ENCODE measurements at places on chromosomes 11 and 22.

GRCh38 chr22:22697377-22698117 lies 53.1 kb downstream of the GGTLC2 start:
- DNase-seq: no peak

- no peak for DNase-seq
Observed at GRCh38 chr22:30423301-30423958, 2.1 kb upstream of the MTFP1 start.

DNA sequence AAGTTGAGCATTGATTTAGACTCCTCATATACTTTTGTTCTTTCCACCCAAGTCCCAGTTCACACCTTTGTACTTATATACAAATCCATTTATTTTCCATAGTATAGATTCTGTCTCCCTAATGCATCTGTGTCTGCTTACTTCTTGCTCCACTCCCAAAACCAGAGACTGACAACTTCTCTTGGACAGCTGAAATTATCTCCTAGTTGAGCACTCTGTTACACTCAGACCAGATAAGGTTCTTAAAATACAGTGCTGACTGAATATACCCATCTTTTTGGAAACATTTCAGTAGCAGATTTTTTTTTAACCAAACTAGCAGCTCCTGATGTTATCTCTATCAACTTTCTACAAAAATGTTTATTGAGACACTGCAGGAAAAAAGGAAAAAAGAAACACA lies 106.3 kb downstream of the OPCML start:
- DNase-seq: no peak

DNA sequence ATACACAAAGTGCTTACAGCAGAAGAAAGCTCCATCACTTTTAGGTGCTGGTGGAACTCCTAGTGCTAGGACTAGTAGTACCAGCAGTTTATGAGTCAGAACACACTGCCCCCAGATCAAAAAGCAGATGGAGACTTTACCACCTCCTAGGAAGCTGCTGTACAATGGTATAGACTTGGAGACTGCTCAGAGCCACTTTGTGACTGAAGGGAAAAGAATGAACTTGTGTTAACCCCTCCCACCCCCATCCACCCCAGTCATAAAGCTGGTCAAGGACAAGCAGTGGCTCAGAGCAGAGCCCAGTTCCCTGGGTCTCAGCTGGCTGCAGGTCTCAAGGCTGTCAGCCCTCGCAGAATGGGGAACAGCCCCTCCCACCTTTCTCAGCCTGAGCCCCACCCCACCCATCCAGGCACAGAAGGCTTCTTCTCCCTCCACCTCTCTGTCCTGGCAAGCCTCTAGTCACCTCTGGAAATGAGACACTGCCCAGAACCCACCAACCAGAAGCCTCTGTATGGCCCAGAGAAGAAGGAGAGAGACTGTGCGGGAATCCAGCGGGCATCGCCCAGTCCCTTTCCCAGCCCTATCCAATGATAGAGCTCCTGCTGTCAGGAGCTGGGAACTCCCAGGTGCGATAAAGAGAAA lies 23.8 kb downstream of the PACSIN2 start:
- no peak for DNase-seq

DNA sequence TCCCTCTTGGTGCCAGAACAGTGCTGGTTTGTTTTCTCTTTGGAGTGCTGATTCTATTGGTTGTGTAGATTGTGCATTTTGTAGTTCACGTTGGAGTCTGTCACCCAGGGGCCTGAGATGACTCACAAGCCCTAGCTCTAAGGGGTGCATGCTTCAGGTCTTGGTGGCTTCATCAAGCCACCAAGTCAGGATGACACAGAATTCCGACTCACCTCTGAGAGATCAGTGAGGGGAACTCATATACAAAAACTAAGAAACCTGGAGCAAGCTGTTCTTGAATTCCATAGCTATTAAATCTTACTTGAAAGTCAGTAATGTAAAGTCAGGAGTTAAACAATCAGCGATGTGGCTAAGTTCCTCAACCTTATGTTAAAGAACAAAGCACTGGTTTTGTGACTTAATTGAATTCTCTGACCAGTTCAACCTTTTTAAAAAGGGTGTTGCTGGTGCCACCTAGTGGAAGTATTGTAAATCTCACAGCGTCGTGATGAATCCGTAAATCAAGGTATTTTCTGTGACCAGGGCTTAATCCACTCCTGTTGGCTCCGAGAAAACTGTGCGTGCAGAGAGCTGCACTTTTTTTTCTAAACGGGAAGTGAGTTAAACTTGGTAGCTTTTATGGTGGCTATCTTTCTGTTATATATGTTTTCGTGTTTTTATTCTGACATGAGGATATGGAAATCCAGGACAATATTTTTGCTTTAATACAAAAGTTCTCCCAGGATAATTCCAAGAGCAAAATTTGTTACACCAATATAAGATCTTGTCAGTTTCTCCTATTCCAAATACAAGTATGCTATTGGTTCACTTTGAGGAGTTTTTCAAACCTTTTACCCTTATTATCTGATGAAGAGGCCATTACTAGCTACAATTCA lies 14.6 kb downstream of the MMP13 start:
- no peak for DNase-seq

- DNase-seq: no peak
Observed at GRCh38 chr11:128469220-128469619, 118.1 kb downstream of the ETS1 start.

DNA sequence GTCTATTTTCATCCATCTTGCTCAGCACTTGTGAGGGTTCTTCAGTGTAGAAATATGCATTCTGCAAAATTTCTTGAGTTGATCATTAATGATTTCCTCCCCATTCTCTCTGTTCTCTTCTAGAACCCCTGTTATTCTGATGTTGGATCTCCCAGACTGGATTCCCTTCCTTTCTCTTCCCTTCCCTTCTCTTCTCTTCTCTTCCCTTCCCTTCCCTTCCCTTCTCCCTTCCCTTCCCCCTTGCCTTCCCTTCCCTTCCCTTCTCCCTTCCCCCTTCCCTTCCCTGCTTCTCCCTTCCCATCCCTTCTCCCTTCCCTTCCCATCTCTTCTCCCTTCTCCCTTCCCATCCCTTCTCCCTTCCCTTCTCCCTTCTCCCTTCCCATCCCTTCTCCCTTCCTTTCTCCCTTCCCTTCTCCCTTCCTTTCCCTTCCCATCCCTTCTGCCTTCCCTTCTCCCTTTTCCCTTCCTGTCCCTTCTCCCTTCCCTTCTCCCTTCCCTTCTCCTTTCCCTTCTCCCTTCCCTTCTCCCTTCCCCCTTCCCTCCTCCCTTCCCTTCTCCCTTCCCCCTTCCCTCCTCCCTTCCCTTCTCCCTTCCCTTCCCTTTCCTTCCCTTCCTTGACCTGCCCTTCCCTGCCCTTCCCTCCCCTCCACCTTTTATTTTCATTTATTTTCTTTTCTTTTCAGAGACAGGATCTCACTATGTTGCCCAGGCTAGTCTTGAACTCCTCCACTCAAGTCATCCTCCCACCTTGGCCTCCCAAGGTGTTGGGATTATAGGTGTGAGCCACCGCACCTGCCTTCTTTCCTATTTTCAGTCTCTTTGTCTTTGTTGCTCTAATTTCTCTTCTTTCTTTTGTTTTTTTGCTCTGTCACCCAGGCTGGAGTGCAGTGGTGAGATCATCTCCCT lies 24.9 kb upstream of the RBFOX2 start:
- no peak for DNase-seq

GRCh38 chr22:24118689-24119384 lies 62.5 kb upstream of the SUSD2 start:
- DNase-seq: no peak

- no peak for DNase-seq
Observed at GRCh38 chr11:70526116-70527045, 128.1 kb downstream of the CTTN start.

GRCh38 chr11:109422870-109423465 lies 978 bp downstream of the C11orf87 start:
- no peak for DNase-seq

DNA sequence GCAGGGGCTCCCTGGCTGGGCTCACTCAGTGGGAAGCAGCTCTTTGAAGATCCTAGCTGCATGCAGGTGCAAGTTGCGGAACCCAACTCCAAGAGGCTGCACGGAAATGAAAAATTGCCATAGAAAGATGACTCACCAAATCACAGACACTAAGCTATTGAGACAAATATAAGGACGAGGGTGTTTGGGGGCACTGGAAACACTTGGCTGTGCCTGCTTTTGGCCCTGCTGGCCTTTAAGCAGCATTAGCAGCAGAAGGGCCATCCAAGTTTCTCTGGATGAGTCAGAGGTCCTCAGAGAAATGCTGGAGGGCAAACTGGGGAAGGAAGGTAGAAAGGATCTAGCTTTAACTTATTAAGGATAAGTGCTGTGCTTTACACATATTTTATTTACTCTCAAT lies 282.3 kb downstream of the KIRREL3 start:
- no peak for DNase-seq

DNA sequence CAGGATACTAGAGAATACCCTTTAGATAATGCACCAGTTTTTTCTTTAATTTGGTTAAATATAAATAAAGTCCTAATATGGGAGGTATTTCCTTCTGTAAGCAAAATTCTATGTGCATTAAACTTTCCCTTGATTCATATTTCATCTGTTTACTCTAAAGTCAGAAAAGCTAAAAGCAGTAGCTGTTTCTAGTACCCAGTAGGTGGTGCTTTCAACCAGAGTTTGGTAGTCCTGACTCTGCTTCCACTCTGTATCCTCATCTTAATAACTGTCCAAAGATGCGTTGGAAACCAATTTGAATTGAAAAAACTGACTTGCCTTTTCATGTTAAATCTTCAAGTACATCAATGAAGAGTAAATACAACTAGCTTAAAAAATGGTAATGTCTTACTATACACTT lies 1065.2 kb downstream of the JRKL start:
- no peak for DNase-seq

DNA sequence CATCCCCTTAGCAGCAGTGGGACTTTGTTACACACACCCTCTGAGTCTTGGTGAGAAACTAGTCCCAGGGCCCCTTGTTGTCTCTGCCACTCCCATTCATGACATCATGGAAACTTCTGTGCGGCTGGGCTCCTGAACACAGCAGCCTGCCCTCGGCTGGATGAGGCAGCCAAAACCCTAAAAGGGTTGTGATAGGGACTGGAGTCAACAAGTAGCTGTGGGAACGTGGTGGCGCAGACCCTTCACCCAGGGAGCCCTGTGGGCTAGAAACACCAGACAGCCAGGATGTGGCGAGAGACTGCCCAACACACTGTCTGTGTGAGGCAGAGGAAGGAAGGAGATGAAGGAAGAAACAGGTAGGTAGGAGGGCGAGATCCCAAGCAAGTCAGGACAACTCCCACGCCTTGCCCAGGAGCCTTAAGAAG lies 3.9 kb downstream of the CD3D start:
- DNase-seq: no peak

- DNase-seq: no peak
Observed at GRCh38 chr11:16982256-16982671, 31.9 kb downstream of the PLEKHA7 start.

GRCh38 chr11:12617632-12618031 lies 56.6 kb upstream of the TEAD1 start:
- DNase-seq: no peak

DNA sequence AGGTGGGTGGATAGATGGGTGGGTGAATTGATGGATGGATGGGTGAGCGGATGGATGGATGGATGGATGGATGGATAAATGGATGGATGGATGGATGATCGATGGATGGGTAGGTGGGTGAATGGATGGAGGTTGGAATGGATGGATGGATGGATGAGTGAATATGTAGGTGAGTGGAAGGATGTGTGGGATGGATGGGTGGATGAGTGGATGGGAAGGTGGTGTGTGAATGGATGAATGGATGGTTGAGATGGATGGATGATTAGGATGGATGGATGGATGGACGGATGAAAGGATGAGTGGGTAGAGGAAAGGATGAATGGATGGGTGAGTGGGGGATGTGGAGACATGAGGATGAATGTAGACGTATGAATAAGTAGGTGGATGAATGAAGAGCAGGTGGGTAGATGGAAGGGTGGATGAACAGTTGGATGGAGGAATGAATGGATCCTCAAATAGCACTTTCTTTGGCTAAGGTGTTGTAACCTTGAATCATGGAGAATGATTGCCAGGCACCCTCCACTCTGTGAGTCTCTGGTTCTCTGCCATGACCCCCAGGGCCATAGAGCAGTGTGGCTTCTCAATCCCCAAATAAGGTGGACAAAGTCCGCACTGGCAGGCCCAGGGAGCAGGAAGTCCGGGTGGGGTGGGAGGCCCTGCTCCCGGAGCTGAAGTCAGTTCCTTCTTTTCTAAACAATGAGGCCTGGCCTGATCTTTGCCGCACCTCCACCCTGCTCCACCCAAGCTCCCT lies 36.9 kb downstream of the IGF2 start:
- no peak for DNase-seq

DNA sequence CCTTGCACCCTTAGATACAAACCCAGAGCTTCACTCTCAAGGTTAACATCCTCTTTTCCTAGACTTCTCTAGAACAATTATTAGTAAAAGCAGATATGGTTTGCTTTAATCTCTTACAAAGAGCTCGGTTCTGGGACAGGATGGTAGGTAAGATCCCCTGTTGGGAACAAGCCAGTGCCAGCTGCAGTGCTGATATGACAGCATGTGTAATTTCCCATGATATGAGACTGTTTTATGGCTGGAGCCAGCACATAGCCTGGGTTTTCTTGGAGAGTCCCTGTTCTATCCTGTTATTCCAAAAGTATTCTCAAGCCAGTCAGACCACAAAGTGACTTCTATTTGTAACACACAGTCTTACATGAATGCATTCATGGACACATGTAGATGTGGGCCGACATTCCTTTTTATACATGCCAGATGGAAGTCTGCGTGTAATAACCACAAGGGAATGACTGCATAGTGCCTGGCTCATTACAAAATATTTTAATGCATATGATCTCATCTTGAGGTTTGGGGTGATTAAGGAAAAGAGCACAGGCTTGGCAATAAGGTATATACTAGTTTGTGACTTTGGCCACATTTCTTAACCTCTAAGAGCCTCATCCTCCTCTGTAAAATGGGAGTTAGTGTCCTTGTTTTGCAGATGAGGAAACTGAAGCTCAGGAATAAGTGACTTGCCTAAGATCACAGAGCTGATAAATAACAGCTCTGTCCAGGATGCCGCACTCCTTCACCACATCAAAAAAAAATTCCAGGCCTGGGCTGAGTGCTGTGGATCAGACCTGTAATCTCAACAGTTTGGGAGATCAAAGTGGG lies 21.8 kb downstream of the CLMP start:
- DNase-seq: no peak

DNA sequence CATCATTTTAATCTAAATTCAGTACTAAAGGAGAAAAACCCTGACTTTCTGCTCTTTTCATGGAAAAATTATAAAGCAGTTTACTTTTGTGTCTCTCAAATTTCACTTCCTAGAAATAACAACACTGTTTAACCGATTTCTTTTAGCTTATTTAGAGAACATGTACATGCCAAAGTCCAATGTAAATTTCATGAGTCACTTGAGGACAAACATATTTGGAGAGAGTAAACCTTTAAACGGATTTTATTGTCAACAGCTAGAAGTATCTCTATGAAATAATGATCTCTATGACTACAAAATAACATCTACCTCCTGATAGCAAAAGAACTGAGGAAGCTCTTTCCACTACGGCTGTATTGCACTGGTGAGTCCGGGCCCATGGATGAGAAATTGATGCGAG lies 46.3 kb upstream of the SLC22A25 start:
- DNase-seq: no peak

- DNase-seq: no peak
Observed at GRCh38 chr11:1171985-1172728, 14.4 kb downstream of the MUC5AC start.

GRCh38 chr11:67276781-67277230 lies 10.5 kb downstream of the GRK2 start:
- no peak for DNase-seq

GRCh38 chr11:127738771-127739286 lies 738.3 kb upstream of the KIRREL3 start:
- no peak for DNase-seq

GRCh38 chr11:117490911-117491310 lies 163.3 kb downstream of the CEP164 start:
- no peak for DNase-seq

- DNase-seq: no peak
Observed at GRCh38 chr11:64661146-64661545, 61.9 kb downstream of the NRXN2 start.

All from cortex of kidney (tissue), 1 donor.